ENCODE measurements at places on chromosomes 2 and 18. TPM values are rescaled to one million over a fixed set of nuclear protein-coding genes. Genes with fewer than 3 reads are reported as not detected.

GRCh38 chr2:28356095-28356911, 36.4 kb upstream of the FOSL2 start:
- DNase-seq = no peak

GRCh38 chr18:13587001-13587400, 139.4 kb downstream of the FAM210A start:
- no peak for DNase-seq

GRCh38 chr18:55287149-55287806, 300.7 kb downstream of the TCF4 start:
- DNase-seq = no peak

DNA sequence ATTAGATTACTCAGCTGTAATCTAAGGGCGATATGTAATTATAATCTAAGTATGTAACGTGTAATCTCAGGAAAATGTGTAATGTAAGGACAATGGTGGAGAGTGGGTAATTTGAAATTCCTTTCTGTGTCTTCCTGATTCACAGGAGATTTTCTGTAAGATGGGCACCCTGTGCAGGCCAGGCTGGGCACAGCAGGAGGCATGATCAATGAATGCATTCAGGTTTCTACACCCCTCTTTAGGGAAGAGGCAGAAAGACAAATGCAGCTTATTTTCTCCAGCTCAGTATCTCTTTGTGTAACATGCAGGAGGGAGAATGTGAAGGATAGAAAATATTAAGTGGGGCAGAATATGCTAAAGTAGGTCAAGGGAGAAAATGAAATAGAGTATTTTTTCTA, 320.1 kb downstream of the PIK3C3 start:
- DNase-seq = no peak

DNA sequence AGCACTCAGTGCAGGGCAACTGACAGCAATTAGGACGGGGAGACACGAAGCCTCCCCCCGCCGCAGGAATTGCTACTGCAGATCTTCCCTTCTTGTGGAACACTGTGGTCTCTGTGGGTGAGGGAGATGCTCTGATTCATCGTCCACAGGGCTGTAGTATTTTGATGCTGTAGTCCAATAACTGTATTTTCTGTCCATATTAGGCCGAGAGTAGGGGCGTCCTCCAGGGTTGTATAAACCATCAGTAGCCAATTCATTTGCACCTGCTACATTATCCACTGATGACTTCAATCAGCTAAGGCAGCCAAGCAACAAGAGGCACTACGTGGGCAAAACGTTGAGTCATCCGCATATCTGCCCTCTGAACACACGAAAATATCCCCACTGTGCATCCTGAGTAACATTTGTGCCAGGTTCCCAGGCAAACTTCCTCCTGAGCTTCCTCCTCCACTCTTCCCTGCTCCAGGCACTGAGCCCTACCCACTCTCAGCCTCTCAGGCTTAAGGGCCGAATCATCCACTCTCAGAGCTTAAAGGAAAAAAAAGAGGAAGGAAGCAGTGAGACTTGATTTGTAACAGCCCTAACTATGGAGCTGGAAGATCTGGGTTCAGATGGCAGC, 62.1 kb downstream of the LBH start:
- DNase-seq = no peak

DNA sequence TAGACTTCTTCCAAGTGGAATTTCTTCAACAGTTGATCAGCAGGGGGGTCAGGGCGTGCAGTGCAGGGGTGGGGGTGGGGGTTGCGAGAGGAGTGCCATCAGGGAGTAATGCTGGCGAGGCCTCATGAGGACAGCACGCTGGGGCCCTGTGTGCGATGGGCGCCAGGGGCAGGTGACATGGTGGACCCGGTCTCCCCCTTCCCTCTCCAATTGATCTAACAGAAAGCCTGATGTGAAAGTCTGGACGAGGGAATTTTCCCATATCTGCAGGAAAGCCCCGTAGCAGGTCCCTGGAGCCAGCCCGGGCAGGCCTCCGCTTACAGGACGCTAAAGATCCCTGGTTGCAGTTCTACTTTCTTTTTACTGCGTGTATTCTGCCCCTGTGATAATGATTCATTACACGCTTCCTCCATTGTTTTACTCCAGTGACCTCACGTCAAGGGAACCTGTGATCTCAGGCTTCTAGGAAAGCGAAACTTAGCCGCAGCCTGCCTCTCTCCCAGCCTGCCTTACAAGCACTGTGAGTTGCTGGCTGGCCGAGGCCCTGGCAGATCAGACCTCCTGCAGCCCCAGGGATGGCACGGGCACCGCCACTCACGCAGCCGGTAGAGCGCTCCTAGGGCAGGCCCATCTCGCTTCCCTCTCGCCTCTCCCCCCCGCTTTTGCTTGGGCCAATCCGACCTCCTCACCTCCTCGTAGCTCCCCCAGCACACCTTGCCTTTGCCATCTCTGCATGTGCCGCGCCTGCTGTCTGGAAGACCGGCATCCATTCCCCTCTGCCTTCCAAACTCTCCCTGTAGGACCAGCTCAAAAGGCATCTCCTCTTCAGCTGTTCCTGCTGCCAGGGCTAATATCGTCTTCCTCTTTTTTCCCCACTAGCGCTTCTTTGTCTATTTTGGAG, 19.2 kb downstream of the NEURL3 start:
- peak; percentile 69 for DNase-seq

GRCh38 chr18:24196764-24197163, 57.9 kb downstream of the CABYR start:
- no peak for DNase-seq

GCA gene
- 35.3 TPM for polyA plus RNA-seq

ADCYAP1 gene
- polyA plus RNA-seq = 0.22 TPM
